Hematopoietic multipotent progenitor cell treated with erythropoietin and hydrocortisone succinate and interleukin-3 and kit ligand, for 4 days (in vitro differentiated cells): ENCODE measurements at places on chromosomes 1 and 21.

- peak; percentile 56 for DNase-seq
These were observed 8.3 kb upstream of the NVL start for GRCh38 chr1:224338150-224338838.

- DNase-seq: no peak
These were observed 44.6 kb downstream of the NFYC start for GRCh38 chr1:40736085-40736531.

GRCh38 chr1:3564921-3565831 is 46.1 kb downstream of the MEGF6 start:
- DNase-seq: peak; percentile 61

DNA sequence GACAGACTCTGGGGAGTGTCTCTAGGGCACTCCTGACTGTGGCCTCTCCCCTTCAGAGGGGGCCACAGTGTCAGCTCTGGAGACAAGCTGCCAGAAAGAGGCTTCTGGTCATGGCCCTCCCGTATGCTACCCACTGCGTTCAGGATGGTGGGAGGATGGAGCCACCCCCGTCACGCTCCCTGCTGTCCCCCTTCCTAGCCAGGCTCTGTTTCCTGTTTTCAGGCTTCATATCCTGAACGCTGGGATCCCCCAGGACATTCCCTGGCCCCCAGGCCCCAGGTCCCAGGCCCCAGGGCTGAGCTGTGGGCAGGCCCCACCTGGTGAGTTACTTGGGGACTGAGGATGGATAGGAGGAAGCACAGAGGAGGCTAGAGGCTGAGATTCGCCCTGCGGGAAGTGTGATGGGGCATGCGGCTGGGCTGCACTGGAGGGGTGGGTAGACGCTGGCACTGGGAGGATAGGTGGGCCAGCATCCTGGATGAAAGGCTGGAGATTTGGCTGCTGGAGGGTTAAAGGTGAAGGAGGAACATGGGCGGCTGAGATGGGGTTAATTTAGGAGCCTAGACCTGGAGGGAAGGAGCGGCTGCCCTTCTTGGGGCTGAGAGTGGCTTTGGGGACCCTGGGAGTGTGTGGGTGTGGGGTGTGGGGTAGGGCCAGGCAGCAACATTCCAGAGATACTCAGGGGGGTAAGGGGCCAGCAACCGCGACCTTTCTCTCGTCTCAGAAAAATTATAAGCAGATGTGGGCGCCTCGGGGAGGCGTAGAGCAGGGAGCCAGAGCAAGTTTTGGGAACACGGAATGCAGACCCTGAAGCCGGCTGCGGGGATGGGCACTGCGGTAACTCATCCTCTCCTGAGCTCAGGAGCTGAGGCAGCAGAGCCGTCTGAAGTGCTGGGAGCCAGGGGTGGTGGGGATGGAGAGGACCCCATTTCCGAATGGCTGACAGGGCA is 8.7 kb downstream of the PEAR1 start:
- no peak for DNase-seq

- no peak for DNase-seq
These were observed 130.7 kb upstream of the BACE2 start for GRCh38 chr21:41037212-41037611.

GRCh38 chr1:207672522-207673130 is 27.7 kb downstream of the CR1L start:
- peak; percentile 86 for DNase-seq

GRCh38 chr1:197838836-197839235 is 63.6 kb upstream of the DENND1B start:
- peak; percentile 52 for DNase-seq

DNA sequence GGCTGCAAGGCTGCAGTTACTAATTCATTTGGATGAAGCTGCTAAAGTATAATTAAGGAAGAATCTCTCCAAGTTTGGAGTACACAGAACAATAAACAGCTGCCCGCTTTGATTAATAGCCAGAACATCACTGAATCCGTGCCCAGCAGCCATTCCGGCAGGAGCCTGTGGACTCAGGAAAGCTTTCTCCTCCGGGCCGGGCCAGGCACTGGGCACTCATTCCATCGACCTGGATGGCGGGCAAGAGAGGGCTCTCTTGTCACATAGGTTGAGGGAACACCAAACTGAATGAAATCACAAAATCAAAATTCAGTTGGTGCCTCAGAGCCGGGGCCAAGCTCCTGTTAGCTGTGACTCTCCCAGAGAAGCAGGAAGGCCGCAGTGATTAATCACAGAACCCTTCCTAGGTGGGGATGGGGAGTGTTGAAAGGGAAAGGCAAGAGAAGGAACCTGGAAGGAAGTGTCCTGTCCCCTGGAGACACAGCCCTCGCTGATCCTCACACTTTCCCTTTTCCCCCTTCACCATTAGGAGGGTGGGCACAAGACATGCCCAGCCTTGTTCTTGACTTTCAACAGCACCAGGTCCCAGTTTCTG is 306.7 kb downstream of the NPHP4 start:
- DNase-seq: no peak

- no peak for DNase-seq
These were observed 391.0 kb downstream of the PTPRC start for GRCh38 chr1:199029855-199030254.

DNA sequence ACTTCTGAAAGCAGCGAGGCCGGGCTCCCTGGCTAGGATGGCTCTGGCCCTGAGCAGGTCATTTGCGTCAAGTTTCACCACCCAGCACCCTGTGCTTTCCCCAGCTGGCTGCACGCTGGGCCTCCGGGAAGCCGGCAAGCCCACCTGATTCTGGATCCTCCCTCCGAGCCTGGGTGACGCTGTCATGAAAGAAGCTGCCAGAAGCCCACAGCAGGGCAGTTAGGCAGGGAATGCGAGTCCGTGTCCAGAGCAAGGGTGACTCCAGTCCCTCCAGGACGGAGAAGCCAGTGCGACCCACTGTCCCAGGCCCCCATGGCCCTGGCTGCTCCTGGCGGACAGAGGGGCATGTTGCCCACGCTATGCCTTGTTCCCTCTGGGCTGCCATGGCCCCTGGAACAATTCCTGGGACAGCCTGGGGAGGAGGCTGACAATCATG is 44.4 kb upstream of the PCBP3 start:
- no peak for DNase-seq

GRCh38 chr1:115529216-115529897 is 112.4 kb upstream of the VANGL1 start:
- no peak for DNase-seq

DNA sequence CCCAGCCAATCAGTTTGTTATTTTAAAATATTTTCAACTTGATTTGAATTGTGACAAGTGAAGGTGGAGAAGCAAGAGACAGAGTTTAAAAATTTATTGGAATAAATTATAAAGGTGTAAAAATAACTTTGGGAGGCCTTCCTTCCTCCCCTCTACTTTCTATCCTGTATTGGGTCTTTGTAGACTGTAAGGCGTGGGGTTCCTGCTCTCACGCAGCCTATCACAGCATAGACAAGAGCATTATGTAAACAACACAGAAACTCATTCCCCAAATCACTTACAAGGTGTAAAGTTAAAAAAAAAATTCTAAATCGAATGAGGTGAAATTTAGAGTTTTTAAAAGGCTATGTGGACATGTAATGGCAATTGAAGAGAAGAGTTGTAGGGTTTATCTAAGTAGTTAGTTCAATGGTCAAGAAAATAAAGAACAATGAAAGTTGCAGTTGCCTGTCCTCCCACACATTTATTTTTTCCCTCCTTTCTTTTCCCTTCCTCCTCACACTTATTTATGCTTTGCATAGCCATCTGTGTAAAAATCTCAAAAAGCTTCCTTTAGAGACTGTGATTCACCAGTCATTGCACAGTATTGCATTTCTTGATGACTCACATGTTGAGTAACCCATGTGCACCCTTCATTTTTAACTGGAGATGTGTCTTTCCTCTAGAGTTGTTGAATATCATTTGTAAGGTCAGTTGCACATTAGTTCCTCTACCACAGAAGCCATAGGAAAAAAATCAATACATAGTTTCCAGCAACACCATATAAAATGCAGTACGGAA is 242.2 kb downstream of the PTPRC start:
- DNase-seq: peak; percentile 71

GRCh38 chr1:9193233-9193625 is 41.3 kb upstream of the H6PD start:
- no peak for DNase-seq

DNA sequence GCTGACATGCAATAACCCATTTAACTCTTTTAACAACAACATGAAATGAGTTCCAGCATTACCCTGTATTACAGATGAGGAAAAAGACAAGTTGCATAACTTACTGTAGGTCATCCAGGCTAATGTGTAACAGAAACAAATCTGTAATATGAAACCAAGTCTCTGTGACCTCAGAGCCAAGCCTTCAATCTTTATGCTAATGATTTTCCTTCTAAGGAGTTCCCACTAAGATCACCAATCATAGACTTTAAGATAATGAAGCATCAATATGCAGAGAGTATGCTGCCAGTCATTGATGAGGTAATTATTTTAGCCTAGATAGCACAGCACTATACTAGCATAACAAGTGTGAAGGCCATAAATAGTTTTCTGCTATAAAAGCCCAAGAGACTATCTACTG is 35.6 kb upstream of the RNPC3 start:
- DNase-seq: no peak

- DNase-seq: no peak
These were observed 226.4 kb downstream of the DSCAM start for GRCh38 chr21:40620386-40621145.

DNA sequence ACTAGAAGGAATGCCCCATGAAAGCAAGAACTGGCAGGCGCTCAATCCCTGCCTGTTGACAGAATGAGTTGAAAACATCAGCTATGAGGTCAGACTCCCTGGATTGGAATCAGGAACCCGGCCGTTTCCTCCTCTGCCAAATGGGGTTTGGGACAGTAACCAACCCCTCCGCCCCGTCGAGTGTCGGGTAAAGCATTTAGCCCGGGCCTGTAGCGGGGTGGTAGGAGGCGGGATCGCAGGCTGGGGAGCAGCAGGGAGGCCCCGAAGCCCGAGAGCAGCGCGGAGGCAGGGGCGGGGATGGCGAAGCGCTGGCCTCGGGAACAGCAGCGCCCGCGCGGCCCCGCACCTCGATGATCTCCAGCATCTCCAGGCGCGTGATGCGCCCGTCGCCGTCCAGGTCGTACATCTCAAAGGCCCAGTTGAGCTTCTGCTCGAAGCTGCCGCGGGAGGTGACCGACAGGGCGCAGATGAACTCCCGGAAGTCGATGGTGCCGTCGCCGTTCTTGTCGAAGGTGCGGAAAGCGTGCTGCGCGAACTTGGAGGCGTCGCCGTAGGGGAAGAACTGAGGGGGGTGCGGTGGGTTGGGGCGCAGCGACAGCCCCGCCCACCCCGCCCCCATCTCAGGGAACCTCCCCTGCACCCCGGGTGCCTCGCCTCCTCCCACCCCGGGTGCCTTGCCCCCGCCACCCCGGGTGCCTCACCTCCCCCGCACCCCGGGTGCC is 7.5 kb downstream of the HPCAL4 start:
- DNase-seq: peak; percentile 26

DNA sequence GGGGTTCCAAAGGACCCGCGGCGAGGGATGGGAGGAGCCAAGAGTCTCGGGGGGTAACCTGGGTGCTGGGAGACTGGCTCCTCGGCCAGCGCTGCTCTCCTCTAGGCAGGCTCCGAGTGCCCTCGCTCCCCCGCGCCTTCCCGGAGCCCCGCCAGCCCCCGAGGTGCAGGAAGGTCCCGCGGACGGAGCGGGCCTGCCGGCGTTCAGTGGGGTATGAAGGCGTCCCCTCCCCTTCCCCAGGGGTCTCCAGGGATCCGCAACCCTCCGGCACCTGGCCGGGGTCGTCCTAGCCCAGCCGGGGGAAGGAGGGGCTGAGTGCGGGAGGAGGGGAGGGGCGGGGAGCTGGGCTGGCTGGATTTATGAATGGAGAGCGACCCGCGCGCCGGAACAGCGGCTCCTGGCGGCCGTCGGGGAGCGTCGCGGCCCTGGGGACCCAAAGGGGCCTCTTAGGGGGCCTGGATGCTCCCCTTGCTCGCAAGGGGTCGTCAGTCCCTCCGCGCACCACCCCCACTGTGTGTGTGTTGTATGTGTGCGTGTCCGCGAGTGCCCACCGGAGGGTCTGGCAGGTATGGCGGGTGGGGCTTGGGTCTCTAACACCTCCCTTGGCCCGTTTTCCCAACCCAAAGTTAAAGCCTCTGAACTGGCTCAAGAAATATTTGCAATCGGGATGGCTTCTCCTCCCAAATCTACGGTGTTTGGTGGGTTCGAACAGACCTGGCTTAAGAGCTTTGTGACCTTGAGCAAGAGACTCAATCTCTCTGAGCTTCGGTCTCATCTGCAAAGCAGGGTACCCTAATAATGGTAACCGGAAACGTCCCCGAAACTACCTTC is 642 bp downstream of the HCRTR1 start:
- DNase-seq: peak; percentile 67

- DNase-seq: no peak
These were observed 98.0 kb upstream of the NR5A2 start for GRCh38 chr1:199929556-199929955.

GRCh38 chr1:219713981-219714381 is 101.1 kb upstream of the ZC3H11B start:
- DNase-seq: no peak

DNA sequence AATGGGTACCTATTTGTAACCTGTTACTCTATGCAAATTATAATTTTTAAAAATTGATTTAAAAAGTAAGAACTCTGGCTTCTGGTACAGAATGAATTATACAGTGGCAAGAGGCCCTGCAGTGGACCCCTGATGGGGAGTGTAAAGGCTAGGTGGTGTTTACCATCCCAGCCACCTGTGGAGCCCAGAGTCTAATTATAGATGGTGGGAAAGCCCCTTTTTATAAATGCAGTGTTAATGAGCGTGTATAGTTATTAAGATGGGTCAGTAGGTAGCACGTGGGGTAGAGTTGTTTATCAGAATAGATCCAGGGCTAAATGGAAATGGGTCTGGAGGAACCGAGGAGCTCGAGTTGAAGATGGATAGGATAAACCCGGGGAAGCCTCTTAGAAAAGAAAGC is 13.9 kb upstream of the PRELP start:
- DNase-seq: no peak

DNA sequence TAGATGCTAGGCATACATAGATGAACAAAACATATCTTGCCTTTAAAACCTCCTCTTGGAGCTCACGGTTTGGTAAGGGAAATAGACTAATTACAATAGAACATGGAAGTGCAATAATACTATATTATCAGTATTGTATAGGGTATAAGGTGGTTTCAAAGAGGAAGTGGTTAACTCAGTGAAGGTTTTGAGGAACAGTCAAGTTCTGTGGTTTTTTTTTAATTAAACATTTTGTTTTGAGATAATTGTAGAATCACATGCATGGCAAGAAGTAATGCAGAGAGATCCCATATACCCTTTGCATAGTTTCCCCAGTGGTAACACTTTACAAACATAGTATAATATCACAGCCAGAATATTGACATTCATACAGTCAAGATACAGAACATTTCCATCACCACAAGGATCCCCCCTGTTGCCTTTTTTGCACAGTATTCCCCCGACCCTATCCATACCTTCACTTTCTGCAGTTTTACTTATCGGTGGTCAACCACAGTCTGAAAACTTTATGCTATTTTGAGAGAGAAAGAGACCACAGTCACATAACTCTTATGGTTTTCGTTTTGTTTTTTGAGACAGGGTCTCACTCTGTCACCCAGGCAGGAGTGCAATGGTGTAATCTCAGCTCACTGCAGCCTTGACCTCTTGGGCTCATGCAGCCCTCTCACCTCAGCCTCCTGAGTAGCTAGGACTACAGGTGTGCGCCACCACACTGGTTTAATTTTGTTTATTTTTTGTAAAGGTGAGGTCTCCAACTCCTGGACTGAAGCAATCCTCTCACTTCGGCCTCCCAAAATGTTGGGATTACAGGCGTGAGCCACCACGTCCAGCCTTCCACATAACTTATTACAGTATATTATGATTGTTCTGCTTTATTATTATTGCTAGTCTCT is 60.5 kb upstream of the KIAA1614 start:
- DNase-seq: peak; percentile 82
